NCI-H1105 treated with DMSO at 0.1 percent for 48 hours (cell line): ENCODE measurements at places on chromosomes 4 and X.

- no peak for DNase-seq
Measured at GRCh38 chrX:113747274-113747973, 836.5 kb upstream of the HTR2C start.

- DNase-seq = no peak
Measured at GRCh38 chr4:62454535-62454934, 1254.4 kb downstream of the ADGRL3 start.

GRCh38 chr4:36757580-36758311 is 476.3 kb downstream of the DTHD1 start:
- DNase-seq = no peak

- DNase-seq = no peak
Measured at GRCh38 chrX:13170966-13171558, 126.6 kb upstream of the FAM9C start.

DNA sequence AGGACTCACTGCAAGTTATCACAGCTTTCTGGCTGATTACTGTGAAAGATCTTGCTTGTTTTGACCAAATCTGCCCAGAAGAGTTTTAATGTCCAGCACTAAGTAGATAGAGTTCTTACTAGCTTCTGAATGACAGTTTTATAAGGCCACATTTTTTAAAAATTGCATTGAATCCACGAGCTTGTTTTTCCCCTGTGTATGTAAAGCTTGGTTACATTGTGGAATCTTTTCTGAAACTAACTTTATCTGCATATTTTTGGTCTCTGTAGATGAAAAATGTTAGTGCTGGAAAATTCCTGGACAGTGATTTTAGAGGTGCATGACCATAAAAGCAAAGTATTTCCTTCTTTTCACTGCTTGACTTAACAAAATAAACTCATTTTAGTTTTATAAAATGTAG is 650.3 kb upstream of the FAM241A start:
- DNase-seq = no peak

GRCh38 chr4:139593091-139593564 is 37.1 kb upstream of the SETD7 start:
- DNase-seq = no peak
